ENCODE measurements at places on chromosomes 16 and 17. TPM values are rescaled to one million over a fixed set of nuclear protein-coding genes. Genes with fewer than 3 reads are reported as not detected.

DNA sequence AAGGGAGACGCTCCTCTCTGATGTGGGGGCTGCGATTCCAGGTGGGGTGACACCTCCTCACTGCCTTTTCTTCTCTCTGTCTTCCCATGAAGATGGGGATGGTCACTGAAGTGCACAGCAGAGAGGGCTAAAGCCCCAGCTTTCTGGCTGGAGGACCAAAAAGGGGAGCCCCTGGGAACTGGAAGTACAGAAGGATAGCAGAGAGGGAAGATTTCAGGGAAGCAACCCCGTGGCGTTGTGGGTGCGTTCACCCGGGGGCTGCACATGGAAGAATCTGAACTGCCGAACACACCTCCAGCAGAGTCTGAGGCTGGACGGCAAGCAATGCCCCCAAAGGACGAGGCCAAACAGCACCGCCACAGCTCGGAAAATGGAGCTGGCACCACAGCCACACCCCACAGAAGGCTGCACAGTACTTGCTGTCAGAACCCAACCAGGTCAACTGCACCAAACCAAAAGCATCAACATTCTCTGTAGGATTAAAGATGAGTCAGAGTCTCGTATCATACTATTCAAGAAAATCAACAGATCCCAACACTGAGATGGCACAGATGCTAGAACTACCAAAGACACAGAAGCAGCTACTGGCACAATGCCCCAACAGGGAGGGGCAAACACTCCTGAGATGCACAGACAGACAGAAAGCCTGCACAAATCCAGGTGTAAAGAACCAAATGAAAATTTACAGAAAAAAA, 49.9 kb downstream of the MAP1LC3B start:
- DNase-seq = peak; percentile 24

- DNase-seq = no peak
These were observed 69.8 kb upstream of the RPH3AL start for GRCh38 chr17:422196-422930.

Gene CRISPLD2
- total RNA-seq = 3.2 TPM

Gene SLC5A11
- total RNA-seq = 0.51 TPM

Gene PLA2G10
- total RNA-seq = 0.22 TPM

Gene KCNJ12
- 10.0 TPM for total RNA-seq

Measured in PC-3 (cell line).